ENCODE measurements at places on chromosomes 6 and 20.

GRCh38 chr6:109075934-109076333 lies 18.7 kb downstream of the SESN1 start:
- no peak for DNase-seq

DNA sequence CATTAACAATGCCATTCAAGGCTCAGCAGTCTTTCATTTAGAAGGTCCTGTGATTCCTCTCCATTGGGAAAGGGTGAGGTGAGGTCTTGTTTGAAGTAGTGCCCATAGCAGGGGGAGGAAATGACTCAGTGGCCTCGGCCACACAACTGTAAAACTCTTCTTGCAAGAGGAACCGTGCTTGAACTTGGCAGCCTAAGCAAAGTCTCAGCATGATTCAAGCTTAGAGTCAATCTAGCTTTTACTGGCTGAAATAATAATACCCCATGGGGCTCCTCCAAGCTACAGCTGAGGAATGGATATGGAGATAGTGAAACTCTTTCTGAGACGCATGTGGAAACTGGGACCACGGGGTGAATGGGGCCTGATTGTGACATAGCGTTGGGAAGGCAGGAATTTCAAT lies 428.2 kb downstream of the BMP2 start:
- DNase-seq = no peak

DNA sequence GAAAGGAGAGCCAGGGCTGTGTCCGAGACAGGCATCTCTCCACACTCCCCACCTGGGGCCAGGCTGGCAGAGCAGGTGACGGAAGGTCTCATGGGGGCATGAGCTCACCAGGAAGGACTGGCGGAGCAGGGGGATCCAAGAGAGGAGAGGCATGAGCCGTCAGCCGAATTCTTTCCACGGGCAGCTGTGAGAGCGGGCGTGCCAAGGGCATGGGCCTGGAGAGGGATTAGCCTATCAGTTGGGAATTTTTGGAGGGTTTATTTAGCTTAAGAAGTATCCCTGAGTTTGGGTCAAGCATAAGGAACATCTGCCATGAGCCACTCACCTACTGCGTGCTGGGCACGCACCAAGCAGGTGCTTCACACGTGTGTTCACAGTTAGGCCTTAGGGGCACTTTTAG lies 60.2 kb upstream of the ZNFX1 start:
- DNase-seq = no peak

DNA sequence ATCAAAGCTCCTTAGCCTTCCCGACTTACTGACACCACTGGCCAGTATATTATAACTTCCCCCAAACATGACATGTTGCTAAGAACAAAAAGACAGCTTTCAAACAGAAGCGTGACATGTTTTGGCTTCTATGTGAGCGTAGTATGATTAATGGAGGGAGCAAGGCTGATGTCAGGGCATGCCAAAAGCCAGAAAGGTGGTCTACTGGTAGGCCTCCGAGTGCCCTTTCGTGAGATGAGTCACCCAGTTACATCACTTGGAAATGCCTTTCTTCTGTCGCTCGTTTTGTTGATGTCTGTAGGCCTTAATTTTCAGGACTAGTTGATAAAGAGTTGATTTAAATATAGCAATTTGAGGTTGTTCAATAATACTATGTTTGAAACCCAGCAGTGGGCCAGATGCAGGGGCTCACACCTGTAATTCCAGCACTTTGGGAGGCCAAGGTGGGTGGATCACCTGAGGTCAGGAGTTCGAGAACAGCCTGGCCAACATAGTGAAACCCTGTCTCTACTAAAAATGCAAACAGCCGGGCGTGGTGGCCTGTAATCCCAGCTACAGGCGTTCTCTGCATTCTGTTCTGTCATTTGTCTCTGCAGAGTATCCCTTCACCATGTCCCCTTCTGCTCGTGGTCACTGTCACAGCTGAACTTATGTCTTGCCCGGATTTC lies 53.3 kb downstream of the CNKSR3 start:
- DNase-seq = no peak

GRCh38 chr6:4364172-4364571 lies 228.8 kb upstream of the ECI2 start:
- no peak for DNase-seq

- DNase-seq = no peak
Observed at GRCh38 chr6:77178821-77179220, 284.5 kb downstream of the HTR1B start.

DNA sequence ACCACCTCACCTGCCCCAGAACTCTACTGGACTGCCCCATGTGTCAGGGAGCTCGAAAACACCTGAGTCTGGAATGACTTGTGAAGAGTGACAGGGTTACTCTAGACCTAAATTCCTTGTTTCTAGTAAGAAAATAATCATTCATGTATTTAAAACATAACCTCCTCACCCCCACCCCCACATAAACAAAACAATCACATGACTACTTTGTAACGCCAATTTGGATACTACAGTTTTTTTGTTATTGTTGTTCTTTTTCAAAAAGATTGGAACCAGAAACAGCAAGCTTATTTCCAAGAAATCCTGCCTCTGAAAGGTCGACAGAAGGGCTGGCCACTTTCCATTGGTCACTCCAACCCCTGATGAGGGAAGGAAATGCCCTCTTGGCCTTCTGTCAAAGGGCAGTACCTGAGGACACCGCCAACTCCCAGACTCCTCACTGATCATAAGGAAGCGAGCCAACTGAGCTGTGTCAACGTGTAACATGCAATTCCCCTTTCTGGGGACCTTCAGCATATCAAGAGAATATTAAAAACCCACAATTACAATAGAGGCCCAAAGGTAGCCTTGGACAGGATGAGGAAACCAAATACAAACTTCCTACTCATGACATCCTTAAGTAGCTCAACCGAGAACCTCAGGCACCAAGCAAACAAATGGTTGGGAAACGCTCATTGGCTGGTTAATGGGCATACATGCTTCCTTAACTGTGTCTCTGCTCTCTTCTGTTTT lies 2.6 kb downstream of the MCUR1 start:
- no peak for DNase-seq

GRCh38 chr6:148517470-148517869 lies 174.8 kb downstream of the SASH1 start:
- no peak for DNase-seq

GRCh38 chr6:33800248-33800969 lies 3.4 kb downstream of the MLN start:
- DNase-seq = no peak

Data from MM.1S (cell line).